ENCODE measurements at places on chromosomes 2 and 18.

DNA sequence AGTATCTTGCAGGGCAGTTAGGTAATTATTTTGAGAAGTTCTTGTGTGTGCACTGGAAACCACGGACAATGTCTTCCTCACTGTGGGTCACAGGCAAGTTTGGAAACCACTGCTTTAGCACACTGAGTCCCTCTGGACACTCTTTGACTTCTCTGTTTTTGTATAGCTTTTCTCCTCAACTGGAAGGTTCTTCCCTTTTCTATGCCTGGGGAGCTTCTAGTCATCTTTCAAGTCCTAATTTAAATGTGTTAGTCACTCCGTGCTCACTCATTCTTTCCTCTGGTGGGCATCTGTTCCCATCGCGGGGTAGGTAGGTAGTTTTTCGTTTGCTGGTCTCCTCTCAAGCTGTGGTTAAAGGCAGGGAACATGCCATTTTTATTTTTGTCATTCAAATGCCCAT, 32.1 kb downstream of the E2F6 start:
- no peak for DNase-seq

- DNase-seq, result no peak
Observed at GRCh38 chr2:150686391-150686790, 198.9 kb upstream of the RND3 start.

- DNase-seq, result no peak
Observed at GRCh38 chr2:113075600-113075999, 7.8 kb downstream of the IL1F10 start.

DNA sequence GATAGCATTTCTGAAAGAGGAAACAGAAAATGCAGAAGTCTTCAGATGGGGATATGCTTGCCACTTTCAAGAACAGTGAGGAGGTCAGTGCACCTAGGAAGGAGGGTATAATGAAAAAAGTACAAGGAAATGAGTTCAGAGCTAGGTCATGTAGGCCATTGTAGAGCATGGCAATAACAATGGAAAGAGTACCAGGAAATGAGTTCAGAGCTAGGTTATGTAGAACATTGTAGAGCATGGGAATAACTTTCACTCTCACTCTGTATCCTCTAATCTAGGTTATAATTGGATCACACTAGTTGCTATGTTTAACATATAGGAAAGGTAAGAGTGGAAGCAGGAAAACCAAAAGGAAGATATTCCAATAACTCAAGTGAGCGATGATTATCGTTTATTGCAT, 12.3 kb downstream of the SCG2 start:
- DNase-seq, result no peak

DNA sequence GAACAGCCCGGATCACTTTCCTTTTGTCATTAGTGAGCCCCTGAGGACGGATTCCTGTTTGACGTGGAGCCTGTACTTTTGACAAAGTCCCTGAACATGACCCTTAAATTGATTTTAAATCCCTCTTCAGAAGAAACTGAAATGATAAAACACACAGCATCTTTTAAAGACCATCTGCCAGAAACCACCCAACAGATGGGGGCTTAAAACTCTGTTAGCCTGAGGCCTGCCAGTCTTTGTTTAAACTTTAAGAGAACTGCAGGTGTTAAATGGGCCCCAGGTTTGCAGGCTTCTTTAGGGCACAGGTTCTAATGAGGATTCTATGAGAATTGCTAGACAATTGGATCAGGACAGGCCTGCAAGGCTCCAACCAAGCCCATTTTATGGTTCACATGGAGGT, 177.9 kb downstream of the ALK start:
- no peak for DNase-seq

- DNase-seq, result no peak
Observed at GRCh38 chr2:214550786-214551185, 139.9 kb downstream of the VWC2L start.

- no peak for DNase-seq
Observed at GRCh38 chr2:50401772-50402653, 629.9 kb downstream of the NRXN1 start.

DNA sequence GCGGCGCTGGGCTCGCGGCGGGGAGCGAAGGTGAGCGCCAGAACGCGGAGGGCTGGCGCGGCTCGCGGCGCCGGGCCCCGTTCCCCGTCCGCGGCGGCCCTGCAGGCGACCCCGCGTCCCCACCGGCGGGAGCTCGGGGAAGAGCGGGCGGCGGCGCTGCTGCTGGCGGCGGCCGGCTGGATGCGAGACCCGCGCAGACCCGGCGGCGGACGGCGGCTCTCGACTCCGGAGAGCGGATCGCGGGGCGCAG, 213 bp downstream of the DOK6 start:
- no peak for DNase-seq

- no peak for DNase-seq
Observed at GRCh38 chr2:41618754-41619153, 429.1 kb upstream of the PKDCC start.

- DNase-seq, result no peak
Observed at GRCh38 chr2:175048275-175048674, 43.1 kb upstream of the CHN1 start.

DNA sequence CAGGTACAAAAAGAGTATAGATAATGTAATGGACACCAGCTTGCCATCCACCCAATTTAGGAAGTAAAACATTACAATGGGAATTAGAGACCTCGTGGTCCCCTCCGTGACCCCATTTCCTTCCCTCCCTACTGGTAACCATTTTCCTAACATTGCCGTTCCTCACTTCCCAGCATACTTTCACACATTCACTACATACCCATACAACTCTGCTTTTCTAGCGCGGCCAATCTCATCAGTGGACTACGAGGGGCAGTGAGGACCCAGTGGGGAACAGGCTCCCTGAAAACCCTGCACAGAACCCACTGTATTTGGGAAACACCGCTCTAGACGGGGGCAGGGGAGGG, 1.1 kb downstream of the ENOSF1 start:
- no peak for DNase-seq

- no peak for DNase-seq
Observed at GRCh38 chr2:226411205-226411604, 388.4 kb downstream of the IRS1 start.

- no peak for DNase-seq
Observed at GRCh38 chr2:26290001-26290400, 45.3 kb downstream of the HADHB start.

- no peak for DNase-seq
Observed at GRCh38 chr18:361941-362310, 94.1 kb upstream of the THOC1 start.

DNA sequence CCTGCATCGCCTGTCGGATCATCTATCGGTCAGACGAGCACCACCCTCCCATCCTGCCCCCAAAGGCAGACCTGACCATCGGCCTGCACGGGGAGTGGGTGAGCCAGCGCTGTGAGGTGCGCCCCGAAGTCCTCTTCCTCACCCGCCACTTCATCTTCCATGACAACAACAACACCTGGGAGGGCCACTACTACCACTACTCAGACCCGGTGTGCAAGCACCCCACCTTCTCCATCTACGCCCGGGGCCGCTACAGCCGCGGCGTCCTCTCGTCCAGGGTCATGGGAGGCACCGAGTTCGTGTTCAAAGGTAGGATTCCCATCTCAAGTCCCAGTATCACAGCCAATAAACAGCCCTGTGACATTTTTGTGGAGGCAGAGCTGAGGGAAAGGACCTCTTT, 31.0 kb downstream of the APCDD1 start:
- DNase-seq, result no peak

DNA sequence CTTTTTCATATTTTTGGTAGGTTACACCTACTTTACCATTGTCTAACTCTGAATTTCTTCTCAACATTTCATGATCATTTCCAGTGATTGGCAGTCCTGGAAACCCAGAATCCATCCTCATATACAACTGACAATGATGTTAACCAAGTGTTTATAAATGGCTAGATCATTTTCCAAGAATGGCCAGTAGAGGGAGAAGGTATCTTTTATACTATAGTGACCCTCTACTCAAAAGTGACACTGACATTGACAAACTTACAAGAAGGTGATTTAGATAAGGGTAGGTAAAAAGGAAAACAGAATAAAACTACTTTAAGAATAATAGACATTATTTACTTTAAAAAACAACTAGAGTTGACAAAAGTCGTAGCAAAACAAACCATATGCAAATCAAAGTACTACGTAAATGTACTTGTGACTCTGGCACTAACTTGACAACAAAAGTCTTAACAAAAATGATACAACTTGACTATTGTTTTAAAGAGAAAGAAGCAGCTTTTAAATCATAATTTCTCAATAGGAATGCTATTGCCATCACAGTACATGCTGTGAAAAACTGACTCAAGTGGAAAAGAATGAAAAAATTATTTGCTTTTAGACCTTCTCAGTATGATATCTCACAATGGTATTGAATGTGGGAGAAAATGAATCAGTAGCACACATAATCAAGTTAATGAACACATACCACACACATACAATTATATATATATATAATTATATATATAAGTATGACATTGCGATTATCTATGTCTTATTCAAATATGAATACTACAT, 76.6 kb upstream of the GRB14 start:
- DNase-seq, result no peak

DNA sequence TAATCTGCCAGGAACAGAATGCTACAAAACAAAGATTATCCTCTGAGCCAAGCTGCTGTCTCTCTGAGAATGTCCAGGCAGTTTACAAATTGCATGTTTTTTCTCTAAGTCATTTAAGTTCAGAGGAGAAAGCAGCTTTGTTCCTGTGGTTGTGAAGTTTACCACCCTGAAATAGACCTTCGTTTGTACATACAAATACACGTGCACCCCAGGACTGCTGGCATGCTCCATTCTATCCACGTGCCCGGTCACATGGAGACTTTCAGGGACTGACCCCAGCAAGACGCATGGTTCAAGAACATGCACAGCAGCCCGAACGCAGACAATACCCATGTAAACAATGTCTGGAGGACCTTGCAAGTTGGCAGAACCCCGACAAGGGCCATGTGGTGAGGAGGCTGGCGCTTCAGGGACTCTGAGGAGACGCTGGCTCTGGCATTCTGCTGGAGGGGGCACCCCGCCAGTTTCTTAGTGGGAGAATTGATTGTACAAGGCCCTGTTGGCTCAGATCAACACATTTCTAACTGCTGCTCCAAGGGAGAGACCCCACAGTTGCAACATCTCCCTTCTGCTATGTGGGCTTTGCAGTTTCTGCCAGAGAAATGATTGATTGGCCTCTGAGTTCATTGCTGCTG, 33.3 kb downstream of the FAM178B start:
- no peak for DNase-seq

DNA sequence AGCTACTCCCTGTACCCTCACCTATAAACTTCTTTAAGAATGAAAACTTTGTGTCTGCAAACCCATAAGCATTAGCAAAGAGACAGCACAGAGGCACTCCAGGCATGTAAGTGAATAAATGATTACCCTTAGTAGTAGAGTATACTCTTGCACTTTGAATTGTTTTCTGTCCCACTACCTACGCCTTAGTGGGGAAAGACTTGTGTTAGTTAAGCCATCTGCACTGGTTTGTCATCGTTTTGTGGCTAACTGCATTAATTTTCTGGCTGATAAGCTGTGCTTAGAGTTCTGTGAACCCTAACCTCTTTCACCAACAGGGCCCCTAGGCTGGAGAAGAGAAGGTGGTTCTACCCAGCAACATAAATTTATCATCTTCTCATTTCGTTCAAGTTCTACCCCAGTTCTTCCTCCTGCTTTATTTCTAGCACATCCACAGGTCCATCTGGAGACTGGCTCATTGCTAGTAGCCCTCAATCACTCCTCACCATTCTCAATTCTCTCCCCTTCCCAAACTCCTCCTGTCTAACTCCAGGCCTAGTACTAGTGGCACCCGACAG, 710 bp downstream of the LMAN2L start:
- no peak for DNase-seq

- no peak for DNase-seq
Observed at GRCh38 chr2:44283116-44283666, 7.9 kb downstream of the SLC3A1 start.

- no peak for DNase-seq
Observed at GRCh38 chr18:46336278-46337111, 232.3 kb downstream of the HAUS1 start.

GRCh38 chr2:236550701-236551465, 18.7 kb upstream of the ACKR3 start:
- no peak for DNase-seq

GRCh38 chr18:58491773-58492752, 136.8 kb downstream of the ALPK2 start:
- DNase-seq, result no peak

- no peak for DNase-seq
Observed at GRCh38 chr2:13942111-13942510, 690.4 kb upstream of the LRATD1 start.

GRCh38 chr18:54983041-54983686, 23.9 kb upstream of the CCDC68 start:
- DNase-seq, result peak; percentile 8

DNA sequence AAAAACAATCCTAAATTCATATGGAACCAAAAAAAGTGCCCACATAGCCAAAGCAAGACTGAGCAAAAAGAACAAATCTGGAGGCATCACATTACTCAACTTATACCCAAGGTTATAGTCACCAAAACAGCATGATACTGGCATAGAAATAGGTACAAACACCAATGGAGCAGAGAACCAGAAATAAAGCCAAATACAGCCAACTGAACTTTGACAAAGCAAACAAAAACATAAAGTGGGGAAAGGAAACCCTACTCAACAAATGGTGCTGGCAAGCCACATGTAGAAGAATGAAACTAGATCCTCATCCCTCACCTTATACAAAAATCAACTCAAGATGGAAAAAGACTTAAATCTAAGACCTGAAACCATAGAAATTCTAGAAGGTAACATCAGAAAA, 40.5 kb downstream of the CRYGD start:
- DNase-seq, result no peak

DNA sequence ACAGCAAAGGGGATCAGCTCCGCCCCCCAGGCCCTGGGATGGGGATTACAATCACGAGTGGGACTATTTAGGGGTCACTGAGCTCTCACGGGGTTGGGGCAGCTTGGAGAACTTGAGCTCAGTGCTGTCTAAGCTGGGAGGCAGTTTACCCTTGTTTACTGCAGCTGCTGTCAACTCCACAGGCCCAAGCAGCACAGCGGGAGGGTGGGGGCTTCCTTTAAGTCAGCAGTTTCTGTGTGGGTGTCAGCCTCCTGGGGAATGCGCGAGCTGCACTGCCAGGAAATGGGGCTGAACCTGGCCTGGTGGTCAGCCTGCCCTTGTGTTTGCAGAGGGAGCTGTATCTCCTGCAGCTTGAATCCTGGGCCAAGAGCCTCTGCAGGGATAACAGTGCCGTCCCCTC, 29.8 kb downstream of the TOGARAM2 start:
- no peak for DNase-seq

DNA sequence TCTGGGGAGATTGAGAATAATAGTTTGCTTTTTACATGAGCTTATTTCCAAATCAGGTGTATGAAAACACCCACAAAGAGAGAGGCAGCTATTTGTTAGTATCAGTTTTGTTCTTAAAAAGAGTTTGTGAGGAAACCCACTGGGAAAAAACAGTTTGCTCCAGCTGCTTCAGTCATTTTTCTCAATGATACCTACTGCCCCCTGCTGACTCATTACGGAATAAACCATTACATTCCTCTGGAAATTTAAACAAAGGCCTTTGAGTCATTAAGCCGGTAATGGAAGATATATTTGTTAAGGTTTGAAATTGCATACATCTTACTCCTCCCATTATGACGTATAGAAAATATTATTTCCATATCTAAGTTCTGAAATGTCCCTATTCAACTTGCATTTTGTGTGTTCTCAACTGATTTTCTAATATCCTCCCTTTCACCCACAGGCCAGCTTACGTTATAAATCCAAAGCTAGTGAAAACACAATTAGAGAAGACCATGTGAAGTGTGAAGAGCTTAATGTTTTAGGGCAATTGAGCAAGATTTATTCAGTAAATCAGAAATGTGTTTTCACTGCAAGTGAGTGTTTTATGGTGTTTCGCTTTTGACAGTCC, 761.6 kb downstream of the DSC3 start:
- peak; percentile 17 for DNase-seq

Data from NCI-H1092 (cell line).